GM12865 (cell line): ENCODE measurements at places on chromosomes 11 and 22.

DNA sequence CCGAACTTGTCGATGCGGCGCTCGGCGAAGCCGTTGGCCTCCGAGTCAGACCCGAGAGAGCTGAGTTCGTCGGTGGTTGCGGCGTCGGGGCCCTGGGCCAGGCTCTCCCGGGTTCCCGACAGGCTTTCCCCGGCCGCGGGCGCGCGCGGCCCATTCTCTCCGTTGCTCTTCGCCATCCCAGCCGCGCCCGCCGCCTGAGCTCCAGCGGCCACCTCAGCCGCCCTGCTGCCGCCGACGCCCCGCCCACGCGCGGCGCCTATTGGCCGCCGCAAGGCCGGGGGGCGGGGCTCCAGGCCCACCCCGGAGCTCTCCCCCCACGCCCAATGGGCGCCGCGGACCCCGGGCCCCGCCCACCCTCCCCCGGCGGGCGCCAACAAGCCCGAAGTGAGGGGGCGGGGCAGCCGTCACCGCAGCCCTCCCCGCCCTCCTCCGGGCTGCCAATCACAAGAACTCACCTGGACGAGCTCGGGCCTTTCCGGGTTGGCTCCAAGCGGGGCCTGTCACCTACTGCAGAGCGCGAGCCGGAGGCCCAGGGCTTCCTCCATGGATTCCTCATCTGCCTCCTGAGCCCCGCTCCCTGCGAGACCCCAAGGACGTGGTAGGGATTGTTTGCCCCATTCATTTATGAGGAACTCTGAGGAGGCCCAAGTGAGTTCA, at the start of gene TBC1D10A:
TBC1D10A (minus strand) TSS at position 236 of the 657 bp plus-strand sequence; CDS start at position 176, 60 bp downstream.
- DNase-seq: peak; percentile 98

- DNase-seq: peak; percentile 87
These were observed 1.1 kb upstream of the VPS37C start for GRCh38 chr11:61162092-61162941.

- DNase-seq: no peak
These were observed 83.7 kb upstream of the DBX1 start for GRCh38 chr11:20243974-20244373.

DNA sequence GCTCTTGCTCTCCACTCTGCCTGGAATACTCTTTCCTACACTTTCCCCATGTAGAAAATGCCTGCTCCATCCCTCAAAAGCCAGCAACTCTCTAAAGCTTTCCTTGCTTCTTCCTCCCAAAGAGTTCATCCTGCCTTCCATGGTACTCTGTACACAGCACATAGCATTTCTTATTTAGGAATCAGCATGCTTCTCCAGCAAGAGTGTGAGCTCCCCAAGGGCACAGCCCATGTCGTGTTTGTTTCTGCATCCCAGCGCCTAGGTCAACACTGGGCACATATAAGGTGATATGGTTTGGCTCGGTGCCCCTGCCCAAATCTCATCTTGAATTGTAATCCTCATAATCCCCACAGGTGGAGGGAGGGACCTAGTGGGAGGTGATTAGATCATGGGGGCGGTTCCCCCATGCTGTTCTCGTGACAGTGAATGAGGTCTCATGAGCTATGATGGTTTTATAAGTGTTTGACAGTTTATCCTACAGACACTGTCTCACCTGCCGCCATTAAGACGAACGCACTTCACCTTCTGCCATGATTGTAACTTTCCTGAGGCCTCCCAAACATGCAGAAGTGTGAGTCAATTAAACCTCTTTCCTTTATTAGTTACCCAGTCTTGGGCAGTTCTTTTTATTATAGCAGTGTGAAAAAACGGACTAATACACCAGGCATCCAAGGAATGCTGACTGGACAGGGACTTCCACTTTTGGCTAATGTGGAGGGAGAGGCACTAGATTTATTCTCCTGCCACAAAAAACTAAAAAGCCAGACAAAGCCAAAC, 8.2 kb downstream of the VPS37C start:
- no peak for DNase-seq

DNA sequence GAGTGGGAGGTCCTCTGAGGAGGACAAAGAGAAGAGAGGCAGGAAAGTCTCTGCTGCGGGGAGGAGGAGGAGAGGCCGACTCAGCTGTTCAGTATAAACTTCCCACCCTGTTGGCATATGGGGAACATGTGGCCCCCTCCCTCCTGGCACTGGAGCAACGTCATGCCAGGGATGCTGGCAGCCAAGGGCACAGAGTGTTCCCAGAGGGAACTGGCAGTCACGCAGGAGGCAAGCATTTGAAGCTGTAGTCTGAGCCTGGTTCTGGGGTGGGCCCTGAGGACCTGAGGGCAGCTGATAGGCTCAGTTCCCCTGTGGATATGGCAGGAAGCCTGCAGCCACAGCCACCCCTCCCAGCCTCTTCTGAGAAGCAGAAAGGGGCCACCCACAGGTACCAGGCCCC, 67.1 kb upstream of the TSPAN18 start:
- DNase-seq: no peak

GRCh38 chr22:17807578-17808410, 33.5 kb upstream of the BID start:
- no peak for DNase-seq

GRCh38 chr22:17162731-17163130, 3.7 kb upstream of the HDHD5 start:
- no peak for DNase-seq

DNA sequence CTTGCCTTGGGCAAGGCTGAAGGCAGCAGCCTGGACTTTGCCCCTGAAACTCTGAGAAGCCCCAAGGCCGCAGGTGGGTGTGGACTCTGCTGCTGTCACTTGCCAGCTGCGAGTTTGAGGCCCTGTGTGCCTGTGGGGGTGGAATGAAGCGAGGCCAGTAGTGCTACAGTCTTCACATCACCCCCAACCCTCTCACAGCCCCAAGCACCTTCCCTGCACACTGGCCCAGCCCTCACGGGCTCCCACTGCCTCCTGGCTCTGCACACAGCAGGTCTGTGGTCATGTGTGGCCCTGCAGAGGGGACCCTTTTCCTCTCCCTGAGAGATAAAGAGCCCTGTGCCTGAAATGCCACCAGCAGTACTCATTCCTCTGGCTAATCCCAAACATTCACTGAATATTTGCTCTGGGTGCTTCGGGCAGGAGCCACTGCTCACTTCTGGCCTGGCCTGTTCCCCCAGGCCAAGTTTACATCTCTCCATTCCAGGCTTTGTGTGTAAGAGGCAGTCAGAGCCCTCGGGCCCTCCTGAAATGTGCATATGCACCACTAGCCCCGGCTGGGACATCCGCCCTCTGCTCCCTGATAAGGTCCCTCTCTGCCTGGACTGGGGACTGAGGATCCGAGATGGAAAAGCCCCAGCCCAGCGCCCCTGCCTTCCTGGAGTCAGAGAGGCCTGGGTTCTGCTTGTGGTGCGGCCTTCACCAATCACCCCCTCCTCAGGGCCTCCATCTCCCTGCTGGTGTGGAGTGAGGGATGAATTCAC, 17.7 kb downstream of the MGAT3 start:
- no peak for DNase-seq

DNA sequence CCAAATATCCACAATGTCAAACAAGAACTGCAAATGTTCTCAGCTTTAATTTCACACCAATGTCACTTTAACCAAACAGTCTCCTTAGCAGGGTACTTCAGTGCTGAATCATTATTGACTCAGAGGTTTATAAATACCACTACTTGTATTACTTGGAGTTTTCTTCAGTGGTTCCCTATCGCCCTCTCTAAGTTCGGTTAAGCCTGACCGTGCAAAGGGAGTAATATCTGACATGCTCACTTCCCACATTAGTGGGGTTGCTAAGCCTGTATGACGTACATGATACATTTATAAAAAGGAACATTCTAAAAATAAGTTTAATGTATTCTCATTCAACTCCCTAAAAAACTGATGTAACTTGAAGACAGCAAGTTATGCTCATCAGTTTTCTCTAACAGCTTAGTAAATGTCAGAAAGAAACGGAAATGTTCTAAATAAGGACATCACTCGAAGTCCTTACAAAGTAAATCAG, 93.1 kb upstream of the ZC3H12C start:
- DNase-seq: peak; percentile 87

DNA sequence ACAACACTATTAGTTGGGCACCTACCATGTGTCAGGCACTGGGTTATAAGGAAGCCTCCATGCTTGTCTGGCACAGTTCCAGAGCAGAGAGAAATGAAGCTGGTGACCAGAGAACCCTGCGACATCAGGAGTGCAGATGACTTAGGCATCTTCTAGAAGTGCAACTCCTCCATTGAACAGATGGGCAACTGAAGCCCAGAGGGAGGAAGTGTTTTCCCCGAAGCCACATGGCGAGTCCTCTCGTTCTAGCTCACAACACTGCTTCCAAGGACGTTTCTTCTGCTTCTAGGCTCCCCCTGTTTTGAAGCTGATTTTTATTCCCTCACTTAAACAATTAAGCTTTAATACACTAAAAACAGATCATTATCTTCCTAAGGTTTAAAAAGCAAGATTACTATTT, 109.8 kb upstream of the SYT13 start:
- no peak for DNase-seq

- DNase-seq: no peak
These were observed 63.0 kb upstream of the FGF3 start for GRCh38 chr11:69882270-69882608.

- DNase-seq: peak; percentile 52
These were observed 99.4 kb downstream of the MIAT start for GRCh38 chr22:26756675-26757293.

DNA sequence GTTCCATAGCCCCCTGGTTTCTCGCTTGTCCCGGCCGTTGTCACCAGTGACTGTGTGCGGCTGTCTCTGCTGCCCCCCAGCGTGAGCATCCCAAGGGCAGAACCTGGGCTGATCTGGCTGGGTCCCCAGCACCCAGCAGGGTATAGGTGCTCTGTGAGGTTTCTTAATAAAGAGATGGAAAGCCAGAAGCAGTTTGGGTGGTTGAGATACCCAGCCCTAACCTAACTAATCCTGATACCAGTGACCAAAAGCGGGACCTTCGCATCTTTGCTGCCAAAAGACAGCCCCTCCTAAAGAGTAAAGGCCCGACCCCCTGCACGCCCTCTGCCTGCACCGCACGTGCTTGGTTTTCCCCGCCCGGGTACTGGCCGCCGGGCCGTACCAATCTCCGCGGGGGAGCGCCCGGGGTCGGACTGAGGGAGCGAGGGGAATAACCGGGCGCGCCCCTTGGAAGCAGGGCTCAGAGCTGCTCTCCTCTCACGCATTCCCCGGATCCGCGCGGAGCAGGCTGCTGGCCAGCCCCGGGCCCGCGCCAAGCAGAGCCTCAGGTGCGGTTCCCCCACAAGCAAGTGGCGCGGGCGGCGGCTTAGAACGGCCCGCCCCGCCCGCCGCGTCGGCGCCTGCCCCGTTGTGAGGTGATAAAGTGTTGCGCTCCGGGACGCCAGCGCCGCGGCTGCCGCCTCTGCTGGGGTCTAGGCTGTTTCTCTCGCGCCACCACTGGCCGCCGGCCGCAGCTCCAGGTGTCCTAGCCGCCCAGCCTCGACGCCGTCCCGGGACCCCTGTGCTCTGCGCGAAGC, at the start of gene DGAT2:
DGAT2 (plus strand) TSS at position 667 of the 797 bp plus-strand sequence. CDS start 214 bp downstream, outside the sequence.
- DNase-seq: peak; percentile 92

DNA sequence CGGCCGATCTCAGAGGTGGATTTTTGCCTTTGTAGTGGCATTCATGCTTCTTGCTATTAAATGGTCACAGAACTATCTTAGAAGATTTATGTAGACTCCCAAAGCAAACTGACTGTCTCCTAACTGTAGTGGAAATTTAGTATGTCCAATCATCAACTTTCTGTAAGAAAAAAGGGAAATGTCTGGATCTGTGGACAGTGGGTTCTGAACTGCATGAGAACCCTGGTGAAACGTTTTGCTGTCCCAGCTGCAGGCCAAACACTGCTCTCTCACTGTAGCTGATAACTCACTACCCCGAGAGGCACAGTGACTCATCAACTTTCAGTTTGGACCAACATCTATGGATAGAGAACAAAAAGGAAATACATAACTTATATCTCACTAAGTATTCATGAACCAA, 387.1 kb downstream of the SOX6 start:
- peak; percentile 70 for DNase-seq

DNA sequence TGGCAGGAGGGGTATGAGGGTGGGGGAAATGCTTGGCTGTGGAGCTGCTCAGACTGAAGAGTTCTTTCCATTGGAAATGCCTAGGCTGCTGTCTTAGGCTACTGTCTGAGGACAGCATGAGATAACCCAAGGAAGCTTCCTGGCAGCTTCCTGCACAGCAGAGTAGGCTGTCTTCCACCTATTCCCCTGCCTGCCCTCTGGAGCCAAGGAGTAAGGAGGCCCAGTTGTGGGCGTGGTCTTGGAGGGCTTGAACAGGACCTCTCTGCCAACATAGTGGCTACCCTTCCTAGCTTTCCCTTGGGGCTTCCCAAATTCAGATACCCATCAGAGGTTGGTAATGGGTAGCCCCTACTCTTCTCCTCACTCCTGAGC, 25.9 kb downstream of the PHLDB1 start:
- no peak for DNase-seq

DNA sequence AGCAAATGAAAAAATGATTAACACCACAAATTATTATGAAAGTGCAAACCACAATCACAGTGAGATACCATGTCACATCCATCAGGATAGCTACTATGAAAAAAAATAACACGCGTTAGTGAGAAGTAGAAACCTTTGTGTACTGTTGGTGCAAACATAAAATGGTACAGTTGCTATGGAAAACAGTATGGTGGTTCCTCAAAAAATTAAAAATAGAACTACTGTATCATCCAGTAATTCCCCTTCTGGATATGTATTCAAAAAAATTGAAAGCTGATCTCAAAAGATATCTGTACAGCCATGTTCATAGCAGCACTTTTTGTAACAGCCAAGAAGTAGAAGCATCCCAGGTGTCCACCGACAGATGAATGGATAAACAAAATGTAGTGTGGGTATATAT, 43.4 kb downstream of the CCDC81 start:
- DNase-seq: no peak

DNA sequence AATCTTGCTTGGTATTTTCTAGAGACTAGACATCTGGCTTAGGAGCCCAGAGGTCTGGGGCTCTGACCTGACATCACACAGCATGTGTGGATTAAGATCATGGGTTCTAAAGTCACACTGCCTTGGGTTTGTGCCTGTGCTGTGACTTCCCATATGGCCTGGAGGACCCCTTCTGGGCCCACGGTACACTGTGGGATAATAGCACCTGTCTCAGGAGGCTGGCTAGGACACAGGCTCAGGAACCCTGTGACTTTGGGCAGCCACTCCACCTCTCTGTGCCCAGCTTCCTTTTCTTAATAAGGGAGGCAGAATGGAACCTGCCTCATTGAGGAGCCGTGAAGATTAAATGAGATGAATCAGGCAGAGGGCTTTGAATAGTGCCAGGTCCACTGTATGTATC, 99.2 kb upstream of the B3GAT1 start:
- DNase-seq: no peak

GRCh38 chr11:35526370-35526792, 965 bp upstream of the PAMR1 start:
- no peak for DNase-seq

- DNase-seq: no peak
These were observed 3.0 kb upstream of the CSF2RB start for GRCh38 chr22:36910461-36910860.

DNA sequence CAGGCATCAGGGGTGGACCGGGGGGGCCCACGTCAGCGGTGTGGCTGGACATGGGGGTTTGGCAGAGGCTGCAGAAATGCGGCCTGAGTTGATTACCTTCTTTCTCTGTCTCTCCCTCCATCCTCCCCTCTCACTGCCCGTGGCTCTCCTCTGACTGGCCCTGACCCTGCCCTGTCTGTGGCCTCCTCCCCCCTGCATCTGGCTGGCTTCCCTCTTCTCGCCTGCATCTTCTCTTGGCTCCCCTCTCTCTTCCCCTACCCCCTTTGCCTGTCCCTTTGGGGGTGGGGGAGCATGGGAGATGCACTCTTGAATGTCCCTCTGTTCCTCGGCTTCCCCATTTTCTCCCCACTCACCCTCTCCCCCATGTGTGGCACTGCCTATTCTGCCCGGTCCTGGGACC, 23.9 kb upstream of the TAB1 start:
- no peak for DNase-seq

- no peak for DNase-seq
These were observed 2.8 kb upstream of the MCAM start for GRCh38 chr11:119319700-119320239.
